Activated naive CD4-positive, alpha-beta T cell treated with Interleukin-2 at 50 U/mL for 16 hours (primary cell): ENCODE measurements at places on chromosomes 5 and 9.

DNA sequence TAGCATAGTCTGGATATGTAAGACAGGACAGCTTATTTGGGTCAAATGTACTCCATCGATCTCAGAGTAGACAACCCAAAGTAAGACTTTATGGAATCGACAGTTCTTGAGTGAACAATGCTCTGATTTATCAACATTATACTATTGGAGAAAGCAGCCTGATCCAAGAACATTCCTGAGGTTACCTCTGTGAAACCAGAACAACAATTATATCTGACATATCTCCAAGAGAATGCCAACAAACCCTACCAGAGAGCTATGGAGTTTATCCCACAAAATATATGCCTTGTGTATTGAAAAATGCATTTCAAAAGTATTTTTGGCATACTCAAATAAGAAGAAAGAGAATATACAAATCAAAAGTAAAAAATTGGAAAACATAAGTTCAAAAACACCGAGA lies 1985.9 kb downstream of the EFNA5 start:
- no peak for DNase-seq

DNA sequence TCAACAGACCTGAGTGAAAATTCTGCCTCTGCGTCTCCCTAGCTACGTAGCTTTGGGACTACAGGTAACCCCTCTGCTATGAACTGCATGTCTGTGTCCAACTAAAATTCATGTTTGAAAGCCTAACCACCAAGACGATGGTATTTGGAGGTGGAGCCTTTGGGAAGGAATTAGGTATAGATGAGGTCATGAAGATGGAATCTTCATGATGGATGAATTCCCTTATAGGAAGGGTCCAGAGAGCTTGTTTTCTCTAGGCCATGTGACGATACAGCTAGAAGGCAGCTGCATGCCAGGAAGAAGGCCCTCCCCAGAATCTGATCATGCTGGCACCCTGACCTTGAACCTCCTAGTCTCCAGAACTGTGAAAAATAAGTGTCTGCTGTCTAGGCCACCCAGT lies 296.4 kb downstream of the SLIT3 start:
- no peak for DNase-seq

DNA sequence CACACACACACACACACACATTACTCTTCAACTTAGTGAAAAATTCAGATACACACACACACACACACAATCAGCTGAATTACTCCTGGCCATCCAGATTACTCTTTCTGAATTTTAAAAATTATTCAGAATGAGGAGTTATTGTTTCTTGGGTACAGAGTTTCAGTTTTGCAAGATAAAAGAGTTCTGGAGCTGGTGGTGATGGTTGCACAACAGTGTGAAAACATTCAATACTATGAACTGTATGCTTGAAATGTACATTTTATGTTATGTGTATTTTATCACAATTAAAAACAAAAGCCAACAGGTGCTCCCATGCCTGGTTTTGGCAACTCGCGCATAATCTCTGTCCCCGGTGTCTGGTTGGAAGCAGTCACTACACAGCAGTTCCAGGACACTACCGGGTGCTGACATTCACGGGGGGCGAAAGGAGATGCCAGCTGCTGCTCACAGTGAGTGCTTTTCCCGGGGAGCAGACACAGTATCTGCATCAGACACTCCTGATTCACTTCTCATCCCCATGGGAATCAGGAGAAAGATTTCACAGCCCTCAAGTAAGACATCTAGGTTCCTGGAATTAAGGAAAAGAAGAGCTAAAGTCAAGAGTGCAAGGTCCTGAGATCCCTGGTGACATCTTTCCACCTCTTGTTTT lies 55.7 kb downstream of the LHFPL2 start:
- DNase-seq: no peak

DNA sequence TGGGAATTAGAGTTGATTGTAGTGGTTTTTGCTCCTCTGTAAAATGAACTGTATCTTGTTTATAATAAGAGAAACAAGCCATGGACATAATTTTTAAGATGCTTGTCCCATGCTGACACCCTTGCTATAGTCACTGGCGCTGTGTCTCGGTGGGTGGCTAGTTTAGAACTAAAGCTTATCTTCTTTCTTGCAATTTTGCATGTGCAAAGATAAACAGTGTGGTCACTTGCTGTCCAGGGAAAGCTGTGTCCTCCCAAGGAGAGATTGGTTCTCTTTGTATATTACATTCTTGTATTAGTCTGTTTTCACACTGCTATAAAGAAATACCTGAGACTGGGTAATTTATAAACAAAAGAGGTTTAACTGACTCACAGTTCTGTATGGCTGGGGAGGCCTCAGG lies 143.8 kb downstream of the MELK start:
- no peak for DNase-seq

DNA sequence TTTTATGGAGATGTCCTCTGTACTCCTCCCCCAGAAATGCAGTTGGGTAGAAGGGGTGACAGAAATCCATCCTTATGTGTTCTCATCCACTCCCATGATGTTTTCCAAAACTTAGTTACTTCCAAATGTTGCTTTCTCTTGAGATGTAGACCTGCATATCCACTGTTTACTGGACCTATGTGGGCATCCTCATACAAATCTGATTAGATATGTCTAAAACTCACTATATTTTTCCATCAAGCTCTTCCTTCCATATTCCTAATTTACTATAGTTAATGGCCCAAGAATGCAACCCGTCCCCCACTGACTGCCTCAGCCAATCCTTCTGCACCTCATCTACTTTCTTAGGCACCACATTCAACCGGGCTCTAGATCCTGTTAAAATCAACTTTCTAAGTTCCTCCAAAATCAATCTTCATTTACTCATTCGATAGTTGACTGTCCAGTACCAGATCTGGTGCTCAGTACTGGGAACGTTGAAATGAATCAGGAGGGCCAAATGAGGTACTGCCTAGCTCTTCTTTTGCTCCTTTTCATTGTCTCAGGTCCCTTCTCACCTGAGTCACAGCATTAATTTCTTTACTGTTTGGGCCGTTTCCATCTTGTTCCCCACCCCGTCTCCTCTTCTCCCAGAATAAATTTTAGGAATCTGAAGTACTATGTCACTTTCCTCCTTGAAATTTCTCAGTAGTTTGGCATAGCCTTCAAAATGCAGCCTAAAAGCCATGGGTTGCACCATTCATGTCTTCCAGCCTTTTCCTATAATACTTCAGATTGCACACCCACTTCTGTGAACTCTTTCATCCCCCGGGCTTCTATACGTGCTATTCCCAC lies 7.9 kb downstream of the PLK2 start:
- no peak for DNase-seq

DNA sequence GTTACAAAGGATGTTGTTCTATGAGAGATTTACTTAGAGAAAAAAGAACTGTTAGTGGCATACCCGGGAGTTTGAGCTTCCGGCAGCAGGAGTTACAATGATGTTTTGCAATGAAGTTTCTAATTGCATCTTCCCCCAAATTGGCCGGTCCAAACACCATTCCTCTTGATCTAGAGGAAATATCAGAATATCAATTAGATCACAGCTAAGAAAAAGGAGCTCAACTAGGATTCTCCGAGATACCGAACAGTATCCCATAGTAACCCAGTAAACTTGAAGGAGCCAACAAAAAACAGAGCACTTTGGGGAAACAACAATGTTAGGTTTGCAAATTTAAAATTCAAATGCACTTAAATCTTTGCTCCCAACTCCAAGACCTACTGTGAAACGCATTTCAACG lies 159.5 kb downstream of the TRPM6 start:
- no peak for DNase-seq

DNA sequence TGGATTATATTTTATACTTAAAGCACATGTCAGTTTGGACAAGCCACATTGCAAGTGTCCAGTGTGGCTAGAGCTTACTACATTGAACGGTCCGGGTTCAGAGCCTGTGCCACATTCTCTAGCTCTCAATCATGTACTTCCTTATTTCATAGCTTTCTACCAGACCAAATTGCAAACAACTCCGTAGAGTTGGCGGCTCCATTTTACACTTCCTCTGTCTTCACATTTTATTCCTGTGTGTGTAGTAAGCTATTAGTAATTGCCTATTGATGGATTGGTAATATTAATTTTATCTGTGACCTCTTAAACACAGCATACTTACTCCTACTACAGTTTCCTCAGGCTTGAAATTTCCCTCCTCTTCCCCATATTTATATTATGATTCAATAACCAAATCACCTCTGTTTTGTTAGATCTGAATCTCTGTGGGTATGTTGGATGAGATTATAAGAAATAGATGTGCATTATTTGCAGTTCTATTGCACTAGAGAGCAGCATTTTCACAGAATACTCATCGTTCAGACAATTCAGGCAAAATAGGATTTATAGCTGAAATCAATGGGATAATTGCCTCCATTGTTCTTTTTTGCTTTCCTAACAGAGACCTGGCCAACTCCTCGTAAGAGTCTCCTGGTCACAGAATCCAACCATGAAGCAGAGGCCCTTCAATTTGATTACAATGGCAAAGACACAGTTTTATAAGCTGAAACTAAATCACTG lies 29.0 kb upstream of the C9orf72 start:
- no peak for DNase-seq

DNA sequence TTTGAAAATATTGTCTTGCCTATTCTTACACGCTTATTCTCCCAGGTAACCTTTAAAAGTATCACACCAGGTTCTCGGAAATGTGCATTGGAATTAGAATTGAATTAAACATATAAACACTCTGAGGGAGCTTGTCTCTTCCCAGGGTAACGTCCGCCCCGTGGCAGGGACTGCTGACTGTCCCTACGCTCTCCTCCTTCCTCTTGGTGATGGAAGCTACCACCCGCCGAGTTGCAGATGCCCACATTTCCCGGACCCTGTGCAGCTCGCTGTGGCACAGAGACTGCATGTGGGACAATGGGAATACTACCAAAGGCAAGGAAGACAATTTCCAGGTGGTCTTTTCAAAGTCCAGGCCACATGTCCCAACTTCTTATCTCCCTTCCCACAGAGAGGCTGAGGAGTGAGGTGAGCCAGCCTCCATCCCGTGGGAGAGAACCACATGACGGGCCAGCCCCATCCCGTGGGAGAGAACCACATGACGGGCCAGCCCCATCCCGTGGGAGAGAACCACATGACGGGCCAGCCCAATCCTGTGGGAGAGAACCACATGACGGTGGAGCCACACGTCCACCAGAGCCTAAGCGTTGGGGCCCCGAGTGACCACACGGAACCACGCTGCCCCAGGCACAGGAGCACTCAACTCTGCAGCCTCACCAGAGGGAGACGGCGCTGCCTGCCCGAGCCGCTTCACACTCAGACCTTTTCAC lies 249.4 kb upstream of the IRX1 start:
- DNase-seq: no peak

GRCh38 chr5:179120951-179121666 lies 60.9 kb downstream of the ZNF354C start:
- DNase-seq: no peak

- no peak for DNase-seq
These were observed 567.2 kb downstream of the PTPRD start for GRCh38 chr9:10045598-10045997.

- DNase-seq: no peak
These were observed 24.4 kb downstream of the WDR36 start for GRCh38 chr5:111116550-111116949.

- no peak for DNase-seq
These were observed 215.7 kb downstream of the ICE1 start for GRCh38 chr5:5638211-5638610.

DNA sequence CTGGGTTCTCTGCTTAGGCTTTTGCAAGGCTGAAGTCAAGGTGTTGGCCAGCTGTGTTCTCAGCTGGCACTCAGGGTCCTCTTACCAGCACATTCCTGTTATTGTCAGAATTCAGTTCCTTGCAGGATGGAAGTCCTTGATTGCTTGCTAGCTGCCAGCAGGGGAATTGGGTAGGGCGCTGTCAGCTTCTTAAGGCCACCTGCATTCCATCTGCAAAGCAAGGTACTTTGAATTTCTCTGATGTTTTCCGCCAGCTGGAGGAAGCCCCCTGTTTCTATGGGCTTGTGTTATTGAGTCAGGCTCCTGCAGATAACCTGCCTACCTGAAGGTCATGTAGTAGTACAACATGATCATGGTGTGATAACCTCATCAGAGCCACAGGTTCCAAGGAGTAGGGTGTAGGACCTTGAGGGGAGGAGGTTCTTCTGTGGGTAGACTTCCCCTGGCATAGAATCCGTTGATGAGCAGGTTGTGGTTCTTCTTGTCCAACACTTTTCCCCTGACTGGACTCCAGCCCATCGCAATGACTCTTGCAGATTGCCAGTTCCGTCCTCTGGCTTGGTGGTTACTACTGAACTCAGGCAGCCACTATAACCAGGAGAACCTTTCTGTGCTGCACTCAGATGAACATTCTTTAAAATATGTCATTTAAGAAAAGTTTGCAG lies 6.8 kb downstream of the TENT4A start:
- DNase-seq: no peak

DNA sequence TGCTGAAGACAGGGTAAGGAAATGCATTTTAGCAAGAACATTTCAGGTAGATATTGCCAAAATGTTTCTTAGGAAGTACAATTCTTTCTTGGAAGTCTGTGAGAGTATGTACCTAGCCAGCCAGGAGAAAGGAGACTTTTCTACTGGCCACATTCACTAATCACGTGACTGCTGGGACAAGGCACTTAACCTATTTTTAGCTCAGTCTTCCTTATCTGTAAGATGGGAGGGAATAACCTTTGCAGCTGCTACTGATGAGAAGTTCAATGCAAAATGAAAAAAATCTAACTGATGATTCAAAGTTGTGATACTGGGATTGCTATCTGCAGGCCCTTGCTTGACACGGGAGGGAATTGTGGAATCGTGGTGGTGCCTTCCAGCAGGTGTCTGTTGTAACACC lies 42.6 kb upstream of the SLC28A3 start:
- DNase-seq: no peak

GRCh38 chr9:81848472-81848871 lies 79.8 kb upstream of the SPATA31D4 start:
- no peak for DNase-seq

GRCh38 chr5:108813673-108814072 lies 66.0 kb downstream of the FER start:
- DNase-seq: no peak

DNA sequence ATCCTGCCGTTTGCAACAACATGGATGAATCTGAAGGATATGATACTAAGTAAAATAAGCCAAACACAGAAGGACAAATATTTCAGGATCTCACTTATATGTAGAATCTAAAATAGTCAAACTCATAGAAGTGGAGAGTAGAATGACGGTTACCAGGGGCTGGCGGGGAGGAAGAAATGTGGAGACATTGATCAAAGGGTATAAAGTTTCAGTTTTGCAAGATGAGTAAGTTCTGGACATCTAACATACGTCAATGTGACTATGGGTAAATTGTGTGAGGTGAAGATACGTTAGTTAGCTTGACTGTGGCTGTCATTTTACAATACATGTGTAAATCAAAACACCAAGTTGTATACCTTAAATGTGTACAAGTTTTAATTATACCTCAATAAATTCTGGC lies 200.3 kb downstream of the SNX18 start:
- DNase-seq: peak; percentile 8

DNA sequence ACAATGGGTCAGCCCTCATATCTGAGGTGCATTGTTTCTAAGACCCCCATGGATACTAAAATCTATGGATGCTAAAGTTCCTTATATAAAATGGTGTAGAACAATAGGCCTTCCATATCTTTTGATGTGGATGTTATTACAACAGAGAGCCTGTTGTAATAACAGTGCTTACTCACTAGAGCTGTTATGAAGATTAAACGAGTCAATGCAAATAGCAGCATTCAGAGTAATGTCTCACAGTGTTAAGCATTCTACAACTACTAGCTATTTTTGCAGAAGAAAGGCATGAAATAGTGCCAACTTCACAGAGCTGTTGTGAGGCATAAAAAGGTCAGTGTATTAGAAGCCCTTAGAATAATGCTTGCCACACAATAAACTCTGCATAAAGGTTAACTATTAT lies 13.0 kb downstream of the CHSY3 start:
- no peak for DNase-seq
